ENCODE measurements at places on chromosomes 2 and 18. TPM values are rescaled to one million over a fixed set of nuclear protein-coding genes. Genes with fewer than 3 reads are reported as not detected.

GRCh38 chr18:56825321-56825720 lies 174.2 kb downstream of the WDR7 start:
- no peak for DNase-seq
- no peak overlapping the region for H3K27ac ChIP-seq
- no peaks in the 10 kb centered on the region for H3K4me1 ChIP-seq
- no peaks in the 10 kb centered on the region for H3K27me3 ChIP-seq
- H3K36me3 ChIP-seq: no peaks in the 10 kb centered on the region

- no peaks in the 10 kb centered on the region for H3K27me3 ChIP-seq
- H3K27ac ChIP-seq: no peak overlapping the region
- DNase-seq: no peak
- H3K36me3 ChIP-seq: no peaks in the 10 kb centered on the region
- H3K4me3 ChIP-seq: no peak overlapping the region
Measured at GRCh38 chr18:22456547-22456946, 38.8 kb upstream of the CTAGE1 start.

GRCh38 chr18:61609131-61609530 lies 275.9 kb downstream of the CDH20 start:
- no peak overlapping the region for H3K27ac ChIP-seq
- DNase-seq: no peak
- H3K27me3 ChIP-seq: no peaks in the 10 kb centered on the region
- H3K4me1 ChIP-seq: no peaks in the 10 kb centered on the region
- no peaks in the 10 kb centered on the region for H3K36me3 ChIP-seq
- H3K4me3 ChIP-seq: no peak overlapping the region

GRCh38 chr2:166494140-166494624 lies at the start of gene SCN7A:
Gene SCN7A (minus strand): TSS chr2:166494249. CDS start chr2:166477696, 16,553 bp downstream.
- no peak within 1 kb of the TSS for H3K4me3 ChIP-seq
- no peak within 1 kb of the TSS for H3K27ac ChIP-seq
- DNase-seq: no peak
- H3K4me1 ChIP-seq: no peaks in the 10 kb centered on the region
- no peaks in the 10 kb centered on the region for H3K36me3 ChIP-seq

Gene GPAT2
- 11.0 TPM for total RNA-seq

Gene IGFBP2
- 133 TPM for total RNA-seq

Data from PC-9 (cell line).